CD4-positive, alpha-beta T cell treated with Interferon alpha-2 for 1 hour (primary cell): ENCODE measurements at places on chromosomes 2 and 18.
A peak's percentile ranks its signal among the peaks of the same experiment; 100 is the strongest.

GRCh38 chr2:144452169-144452988 lies 67.5 kb downstream of the ZEB2 start:
- DNase-seq, result no peak

- DNase-seq, result no peak
Observed at GRCh38 chr2:241071677-241072111, 30.4 kb downstream of the MTERF4 start.

DNA sequence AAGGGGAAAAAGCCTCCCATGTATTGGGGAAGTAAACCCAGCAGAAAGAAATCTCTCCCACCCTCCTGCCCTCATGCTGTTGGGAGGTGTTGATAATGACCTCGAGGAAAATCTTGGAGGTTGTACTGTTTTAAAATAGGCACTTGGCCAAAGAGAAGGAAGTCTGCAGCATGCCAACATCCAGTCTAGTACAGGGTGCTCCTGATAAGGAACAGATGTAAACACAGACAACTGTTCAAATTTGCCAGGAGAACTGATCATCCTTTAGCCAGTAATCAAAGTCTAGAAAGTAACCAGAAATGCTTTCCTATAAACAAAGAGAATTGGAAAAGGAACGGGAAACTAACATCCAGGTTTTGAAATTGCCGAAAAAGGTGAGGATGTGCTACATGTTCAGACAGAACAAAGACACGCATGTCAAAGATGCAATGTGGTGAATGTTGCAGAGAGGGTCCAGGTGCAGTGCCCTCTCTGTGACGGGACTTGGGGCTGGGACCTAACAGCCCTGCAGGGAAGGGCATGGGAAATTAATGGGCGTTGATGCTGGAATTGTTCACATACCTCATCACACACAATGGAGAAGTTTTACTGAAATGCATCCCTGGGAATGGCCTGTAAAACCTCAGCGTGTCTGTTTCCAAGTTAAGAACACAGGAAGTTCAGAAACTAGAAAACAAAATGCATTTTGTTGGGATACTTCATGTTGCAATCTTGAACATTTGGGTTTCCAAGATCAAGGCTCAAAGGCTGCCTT lies 125.7 kb upstream of the RND3 start:
- no peak for DNase-seq

GRCh38 chr2:10675131-10675530 lies 14.6 kb downstream of the NOL10 start:
- DNase-seq, result peak; percentile 29

GRCh38 chr18:78875016-78875777 lies 104.4 kb upstream of the SALL3 start:
- peak; percentile 35 for DNase-seq

- DNase-seq, result no peak
Observed at GRCh38 chr2:75555701-75556100, 5.0 kb downstream of the EVA1A start.

- no peak for DNase-seq
Observed at GRCh38 chr18:31990823-31991222, 27.8 kb upstream of the RNF125 start.

DNA sequence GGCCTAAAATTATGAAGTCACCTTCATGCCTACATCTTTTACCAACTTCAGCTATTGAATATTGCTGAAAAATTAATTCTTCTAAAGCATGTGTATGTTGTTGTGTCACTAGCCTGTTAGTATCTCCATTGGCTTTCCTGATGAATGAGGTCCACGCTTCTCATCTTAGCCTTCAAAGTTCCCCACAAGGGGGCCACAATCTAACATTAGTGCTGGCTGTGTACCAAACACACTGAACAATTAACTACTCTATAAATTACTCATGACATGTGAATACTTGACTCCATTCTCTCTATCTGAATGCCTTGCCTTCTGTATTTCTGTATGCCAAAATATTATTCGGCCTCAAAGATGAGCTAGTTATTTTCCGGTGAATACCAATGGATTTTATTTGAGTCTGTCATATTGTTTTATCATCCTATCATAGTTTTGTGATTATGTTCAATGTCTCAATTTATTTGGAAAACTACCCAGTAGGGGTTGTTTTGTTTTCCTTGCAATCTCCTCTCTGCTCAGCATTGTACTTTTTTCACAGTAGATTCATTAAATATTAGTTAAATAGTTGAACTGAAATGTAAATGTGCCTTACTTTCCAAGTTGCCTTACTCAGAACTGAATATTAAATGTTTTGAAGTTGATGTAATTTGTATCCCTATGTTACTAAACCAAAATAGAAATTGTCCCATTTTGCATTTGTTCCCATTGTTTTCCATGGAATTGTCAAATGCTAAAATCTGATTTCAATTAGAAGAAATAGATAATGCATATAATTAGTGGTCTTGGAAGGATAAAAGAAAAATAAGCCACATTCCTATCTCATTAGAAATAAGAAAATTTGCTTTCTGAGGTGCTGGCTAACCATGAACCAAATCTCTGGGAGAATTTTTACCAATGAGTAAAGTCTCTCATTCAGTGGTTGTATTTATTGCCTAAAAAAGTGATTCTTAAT lies 208.4 kb upstream of the COL3A1 start:
- DNase-seq, result no peak

- DNase-seq, result no peak
Observed at GRCh38 chr2:130798472-130799218, 38.1 kb upstream of the ARHGEF4 start.

DNA sequence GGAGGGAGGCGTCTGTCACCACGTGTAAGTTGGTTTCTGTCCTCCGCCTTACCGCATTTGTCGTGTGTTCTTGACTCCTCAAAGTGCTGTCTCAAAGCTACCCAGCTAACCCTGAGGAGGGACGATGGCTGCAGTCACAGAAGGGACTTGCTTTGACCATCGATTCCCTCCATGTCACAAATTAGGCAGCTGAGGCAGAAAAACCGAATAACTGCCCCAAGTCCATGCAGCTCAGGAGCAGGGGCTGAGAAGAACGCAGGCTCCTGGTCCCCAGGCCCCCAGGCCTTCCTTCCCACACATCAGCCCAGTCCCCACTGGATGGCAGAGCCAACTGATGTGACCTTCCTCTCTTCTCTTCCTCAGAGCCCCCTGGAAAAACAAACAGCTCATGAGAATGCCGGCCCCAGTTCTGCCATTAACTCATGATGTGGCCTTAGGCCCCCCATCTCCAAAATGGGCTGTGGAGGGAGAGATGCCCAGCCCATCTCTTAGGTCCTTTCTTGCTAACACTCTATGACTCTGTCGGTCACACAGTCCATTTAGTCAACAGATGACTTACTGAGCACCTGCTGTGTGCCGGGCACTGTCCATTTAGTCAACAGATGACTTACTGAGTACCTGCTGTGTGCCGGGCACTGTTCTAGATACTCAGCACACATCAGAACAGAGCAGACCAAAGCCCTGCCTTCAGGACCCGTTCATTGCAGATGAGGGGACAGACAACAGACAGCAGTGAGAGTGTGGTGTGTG lies 19.6 kb downstream of the MTERF4 start:
- no peak for DNase-seq

GRCh38 chr18:78021196-78021595 lies 771.5 kb downstream of the GALR1 start:
- no peak for DNase-seq

DNA sequence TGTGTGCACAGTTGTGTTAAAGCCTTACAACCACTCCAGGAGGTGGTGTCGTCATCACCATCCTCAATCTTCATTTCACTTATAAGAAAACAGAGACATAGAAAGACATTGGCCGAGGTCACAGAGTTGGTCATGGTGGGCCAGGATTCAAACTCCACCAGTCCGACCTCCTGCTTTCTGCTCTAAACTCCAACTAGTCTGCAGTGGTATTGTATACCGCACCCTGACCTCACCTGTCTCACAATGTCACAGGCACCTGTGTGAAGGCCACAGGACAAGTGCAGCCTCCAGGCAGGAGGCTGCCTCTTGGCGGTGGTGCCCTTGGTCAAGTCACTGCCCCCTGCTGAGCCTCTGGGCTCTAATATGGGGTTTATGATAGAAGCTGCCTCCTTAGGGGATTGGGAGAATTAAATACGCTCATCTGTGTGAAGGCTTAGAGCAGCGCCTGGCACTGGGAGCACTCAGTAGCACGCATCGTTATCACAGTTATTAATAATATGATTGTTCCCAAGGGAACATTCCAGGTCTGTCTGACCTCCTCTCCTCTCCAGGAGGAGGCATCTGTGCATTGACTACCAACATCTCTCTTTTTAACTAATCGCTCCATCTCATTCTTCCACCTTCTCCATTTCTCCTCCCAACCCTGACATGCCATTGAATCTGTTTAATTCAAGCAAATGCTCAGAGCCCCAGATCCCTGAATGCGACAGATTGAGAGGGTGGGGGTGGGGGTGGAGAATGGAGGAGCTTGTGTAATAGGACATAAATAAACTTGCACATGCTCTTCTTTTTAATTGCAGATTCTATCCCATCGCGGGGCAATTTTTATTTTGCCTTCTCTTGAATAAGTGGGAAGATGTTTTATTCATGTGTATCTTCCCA lies 112.7 kb downstream of the MCFD2 start:
- DNase-seq, result no peak

- no peak for DNase-seq
Observed at GRCh38 chr18:23612434-23613090, 26.3 kb upstream of the NPC1 start.

DNA sequence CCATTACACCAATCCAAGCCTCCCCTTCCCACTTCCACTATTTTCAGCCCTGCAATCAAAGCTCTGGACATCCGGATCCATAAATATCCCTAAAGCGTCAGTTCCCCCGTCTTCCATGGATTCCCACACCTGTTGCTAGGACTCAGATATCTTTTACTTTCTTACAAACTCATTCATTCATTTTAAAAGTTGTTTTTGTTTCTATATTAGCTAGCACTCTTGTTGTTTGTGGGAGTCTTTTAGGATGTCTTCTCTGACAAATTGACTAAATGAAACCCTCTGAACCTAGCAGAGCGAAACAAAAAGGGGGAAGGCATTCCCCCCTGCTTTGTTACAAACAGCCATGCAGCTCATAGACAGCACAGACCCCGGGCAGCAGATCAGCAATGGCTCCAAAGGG lies 9.0 kb upstream of the NBAS start:
- no peak for DNase-seq

DNA sequence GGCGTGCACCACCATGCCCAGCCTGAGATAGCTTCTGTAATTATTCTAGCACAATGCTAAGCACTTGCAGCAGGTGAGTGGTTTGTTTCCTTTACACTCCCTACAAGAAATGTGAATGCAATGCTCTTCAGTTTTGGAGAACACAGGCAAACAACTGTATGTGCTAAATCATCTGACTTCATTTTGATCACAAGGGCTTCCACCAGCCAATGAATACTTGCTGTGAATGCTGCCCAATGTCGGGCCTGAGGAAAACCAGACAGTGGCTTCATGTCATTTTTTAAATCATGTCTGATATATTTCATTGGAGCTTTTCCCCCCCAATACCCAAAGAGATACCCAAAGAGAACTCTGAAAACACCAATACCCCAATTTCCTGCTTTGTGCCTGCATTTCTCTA lies 155.6 kb upstream of the XPO1 start:
- no peak for DNase-seq

DNA sequence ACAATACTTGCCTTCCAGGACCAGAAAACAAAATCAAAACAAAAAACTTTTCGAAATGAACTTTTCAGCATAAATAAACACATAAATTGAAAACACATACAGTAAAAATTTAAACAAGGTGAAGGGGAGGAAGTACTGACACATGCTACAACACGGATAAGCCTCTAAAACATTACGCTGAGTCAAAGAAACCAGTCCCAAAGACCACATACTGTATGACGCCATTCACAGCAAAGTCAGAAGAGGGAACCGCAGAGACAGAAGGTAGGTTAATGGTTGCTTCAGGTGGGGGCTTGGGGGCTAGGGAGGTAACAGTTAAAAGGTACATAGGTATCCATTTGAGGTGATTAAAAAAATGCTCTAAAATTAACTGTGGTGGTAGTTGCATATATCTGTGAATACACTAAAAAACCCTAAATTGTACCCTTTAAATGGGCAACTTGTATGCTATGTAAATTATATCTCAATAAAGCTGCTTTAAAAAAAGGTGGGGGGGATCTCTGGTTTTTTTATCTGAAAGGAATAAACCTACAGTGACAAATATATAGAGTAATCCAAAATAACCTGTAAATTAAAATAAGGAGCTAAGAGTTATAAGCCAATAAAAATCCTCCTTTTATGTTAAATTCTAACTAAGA lies 7.1 kb downstream of the COX7A2L start:
- no peak for DNase-seq

- no peak for DNase-seq
Observed at GRCh38 chr2:15764683-15765011, 173.0 kb downstream of the DDX1 start.

DNA sequence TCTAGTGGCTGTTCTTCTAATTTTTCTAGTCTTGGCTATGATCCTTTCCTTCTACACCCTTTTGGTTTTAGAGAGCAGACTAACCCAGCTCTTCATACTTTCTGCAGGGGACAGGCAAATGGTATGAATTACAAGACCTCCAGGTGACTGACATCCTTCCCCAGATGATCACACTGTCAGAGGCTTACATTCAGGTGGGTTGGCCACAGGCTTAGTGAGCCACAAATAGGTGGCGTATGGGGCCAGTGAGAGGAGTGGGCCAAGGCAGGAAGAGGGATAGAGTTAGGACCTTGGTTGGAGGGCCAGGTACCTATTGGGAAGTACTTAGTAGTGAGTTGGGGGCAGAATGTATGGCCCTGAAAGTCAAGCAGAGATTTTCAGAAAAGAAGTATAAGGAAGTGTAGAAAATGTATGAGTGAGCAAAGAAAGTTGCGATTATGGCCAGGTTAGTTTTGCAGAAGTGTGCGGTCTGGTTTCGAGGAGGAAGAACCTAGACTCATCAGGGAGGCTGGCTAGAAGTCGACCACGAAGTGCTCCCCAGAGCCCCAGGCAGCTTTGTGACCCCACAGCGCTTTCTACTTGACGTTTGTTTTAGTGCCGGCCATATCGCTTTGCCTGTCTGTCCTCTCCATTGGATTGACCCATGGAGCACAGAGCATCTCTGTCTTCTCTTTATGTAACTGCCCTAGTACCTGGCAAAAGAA lies 20.0 kb downstream of the SFTPB start:
- no peak for DNase-seq

DNA sequence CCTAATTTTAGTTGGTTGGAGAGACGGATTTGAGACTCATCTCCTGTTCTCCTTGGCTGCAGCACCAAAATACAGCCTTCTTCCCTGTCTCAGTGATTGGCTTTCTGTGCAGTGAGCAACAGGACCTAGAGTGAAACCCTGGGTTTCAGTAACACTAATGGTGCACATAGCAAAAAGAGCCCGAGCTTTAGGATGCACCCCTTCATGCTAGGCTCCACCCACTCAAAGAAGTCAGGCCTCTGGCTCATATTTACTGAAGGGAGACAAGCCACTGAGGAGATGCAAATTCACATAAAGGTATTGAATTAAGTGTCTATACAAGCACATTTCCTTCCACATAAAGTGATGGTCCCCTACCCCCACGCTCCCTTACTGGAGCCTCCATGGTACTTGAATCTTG lies 131.9 kb upstream of the CHAC2 start:
- no peak for DNase-seq

DNA sequence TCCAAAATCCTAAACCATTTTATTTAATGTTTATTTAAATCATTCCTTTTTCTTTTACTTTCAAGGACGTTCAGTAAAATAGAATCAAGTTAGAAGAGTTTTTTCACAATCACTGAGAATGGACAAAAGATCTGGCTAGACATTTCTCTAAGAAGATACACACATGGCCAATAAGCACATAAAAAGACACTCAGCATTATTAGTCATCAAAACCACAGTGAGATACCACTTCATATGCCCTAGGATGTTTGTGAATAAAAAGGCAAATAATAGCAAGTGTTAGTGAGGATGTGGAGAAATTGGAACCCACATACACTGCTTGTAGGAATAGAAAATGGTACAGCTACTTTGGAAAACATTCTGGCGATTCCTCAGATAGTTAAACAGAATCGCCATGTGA lies 76.1 kb downstream of the RHBDD1 start:
- no peak for DNase-seq
